NCI-H1105 treated with DMSO at 0.1 percent for 48 hours (cell line): ENCODE measurements at places on chromosomes 3 and 15.

DNA sequence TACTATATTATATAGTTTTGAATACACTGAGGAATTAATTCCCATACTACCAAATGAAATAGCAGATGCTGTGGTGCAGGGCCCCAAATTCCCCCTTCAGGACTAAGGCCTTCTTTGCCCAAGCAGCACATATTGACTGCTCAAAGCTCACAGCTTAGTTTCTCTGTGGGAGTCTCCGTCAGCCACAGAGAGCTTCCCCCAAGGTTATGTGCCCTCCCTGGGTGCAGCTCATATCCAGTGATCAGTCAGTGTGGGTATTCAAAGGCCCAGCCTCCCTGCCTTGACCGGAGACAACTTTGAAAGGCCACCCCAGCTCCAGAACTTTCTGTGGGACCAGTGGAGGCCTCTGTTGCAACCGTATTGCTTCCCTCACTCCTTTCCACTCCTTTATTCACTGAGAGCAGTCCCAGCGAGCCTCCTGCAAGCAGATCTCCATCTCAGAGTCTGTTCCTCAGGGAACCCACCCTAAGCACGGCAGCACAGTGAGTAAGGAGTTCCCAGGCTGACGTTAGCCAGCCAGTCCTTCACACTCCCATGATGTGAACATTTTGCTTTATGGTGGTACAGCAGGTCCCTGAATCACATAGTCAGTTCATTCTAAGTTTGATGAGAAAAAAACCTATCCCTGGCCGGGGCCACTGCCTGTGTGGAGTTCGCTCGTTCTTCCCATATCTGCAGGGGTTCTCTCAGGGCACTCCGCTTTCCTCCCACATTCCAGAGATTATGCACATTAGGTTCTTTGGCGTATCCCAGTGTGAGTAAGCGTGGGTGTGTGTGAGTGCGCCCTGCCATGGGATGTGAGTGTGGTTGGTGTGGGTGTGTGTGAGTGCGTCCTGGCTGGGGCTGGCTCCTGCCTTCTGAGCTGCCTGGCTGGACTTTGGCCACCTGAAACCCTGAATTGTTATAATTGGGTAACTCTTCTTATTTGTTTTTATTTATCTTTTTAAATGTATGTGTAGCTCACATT, 64.4 kb upstream of the PPARG start:
- no peak for DNase-seq

DNA sequence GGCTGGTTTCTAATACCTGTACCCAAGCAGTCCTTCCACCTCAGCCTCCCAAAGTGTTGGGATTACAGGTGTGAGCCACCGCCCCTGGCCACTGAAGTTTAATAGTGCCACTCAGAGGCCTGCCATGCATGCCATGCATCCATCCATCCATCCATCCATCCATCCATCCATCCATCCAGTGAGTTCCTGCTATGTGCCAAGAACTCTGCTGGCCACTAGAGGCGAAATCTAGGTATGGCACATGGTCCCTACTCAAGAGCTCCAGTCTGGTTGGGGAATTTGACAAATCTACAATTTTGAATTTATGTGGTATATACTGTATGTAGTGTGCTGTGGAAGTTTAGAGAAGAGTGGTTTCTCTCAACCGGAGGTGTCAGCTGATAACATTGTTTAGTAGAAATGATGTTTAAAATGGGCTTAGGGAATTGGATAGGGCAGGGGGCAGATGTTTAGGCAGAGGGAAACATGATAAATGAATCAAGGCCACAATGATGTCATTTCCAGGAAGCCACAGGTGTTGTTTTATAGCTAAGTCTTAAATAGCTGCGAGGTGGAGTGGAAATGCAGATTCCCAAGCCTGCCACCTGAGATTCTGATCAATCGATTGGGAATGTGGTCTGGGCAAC, 384.4 kb upstream of the C2CD4B start:
- peak; percentile 8 for DNase-seq

DNA sequence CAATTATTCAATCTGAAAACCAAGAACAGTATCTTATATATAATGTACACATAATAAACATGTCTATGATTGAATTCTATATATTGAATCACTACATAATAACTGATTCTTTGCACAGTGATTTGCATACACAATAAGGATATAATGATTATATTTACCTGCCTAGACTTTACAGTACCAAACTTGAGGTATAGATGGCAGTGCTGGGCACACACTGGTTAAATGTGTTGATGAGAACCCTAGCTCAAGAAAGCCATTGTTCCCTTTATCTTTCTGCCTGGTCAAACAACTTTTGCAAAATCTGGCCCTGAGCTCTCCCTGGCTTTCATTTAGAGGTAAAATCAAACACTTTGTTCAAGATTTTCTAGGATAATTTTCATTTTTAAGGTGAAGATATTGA, 697.7 kb downstream of the TUSC7 start:
- peak; percentile 50 for DNase-seq

- DNase-seq = no peak
These were observed 23.1 kb downstream of the ABHD6 start for GRCh38 chr3:58260733-58261132.

DNA sequence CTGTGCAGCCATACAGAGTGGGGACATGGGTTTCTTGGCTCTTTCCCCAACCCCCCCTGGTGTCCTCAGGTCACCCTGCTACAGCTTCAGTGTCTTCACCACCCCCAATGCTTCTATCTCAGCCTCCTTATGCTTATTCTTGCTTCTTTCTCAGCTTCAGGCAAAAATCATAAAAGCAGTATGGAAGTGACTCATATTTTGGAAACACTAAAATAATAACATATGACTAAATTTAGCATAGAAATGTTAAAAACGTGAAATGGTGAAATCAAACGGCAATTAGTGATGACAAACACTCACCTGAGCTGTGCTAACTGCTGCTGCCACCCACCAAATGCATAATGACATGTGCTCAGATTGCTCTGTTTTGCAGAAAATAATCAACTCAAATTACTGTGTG, 475.2 kb upstream of the EPHA3 start:
- no peak for DNase-seq

GRCh38 chr15:84856731-84857417, 27.6 kb upstream of the SLC28A1 start:
- DNase-seq = no peak

GRCh38 chr3:162354356-162354755, 857.7 kb downstream of the OTOL1 start:
- no peak for DNase-seq

GRCh38 chr15:47470983-47471382, 246.3 kb upstream of the SEMA6D start:
- DNase-seq = no peak

DNA sequence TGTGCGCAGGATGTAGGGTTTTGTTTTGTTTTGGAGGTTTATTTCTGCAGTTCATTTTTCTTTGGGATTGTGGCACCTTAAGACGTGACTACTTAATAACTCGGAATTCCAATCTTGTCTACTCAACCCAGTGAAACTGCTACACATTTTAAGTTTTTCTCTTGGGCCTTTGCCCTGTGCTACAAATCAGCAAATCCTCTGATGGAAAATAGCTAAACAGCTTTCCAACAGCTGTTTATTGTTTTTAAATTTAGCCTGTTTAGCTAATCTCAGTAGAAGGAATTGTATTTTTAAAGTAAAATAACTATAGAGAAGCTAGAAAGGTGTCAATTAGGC, 48.4 kb downstream of the OPA1 start:
- no peak for DNase-seq

- DNase-seq = no peak
These were observed 1.7 kb upstream of the TGM5 start for GRCh38 chr15:43268111-43269105.

DNA sequence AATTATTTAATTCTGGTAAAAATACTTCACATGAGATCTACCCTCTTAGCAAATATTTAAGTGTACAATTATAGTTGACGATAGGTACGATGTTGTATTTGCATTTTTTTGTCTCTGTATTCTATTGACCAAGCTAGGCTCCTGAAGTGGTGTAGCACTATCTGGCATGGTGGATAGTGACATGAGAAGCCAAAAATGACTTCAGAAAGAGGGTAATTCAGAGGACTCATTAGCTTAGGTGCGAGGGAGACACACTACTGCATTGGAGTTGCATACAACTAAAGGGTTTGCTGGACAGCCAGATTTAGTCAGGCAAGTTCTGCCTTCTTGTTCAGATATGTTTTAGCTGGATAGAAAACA, 50.6 kb downstream of the KBTBD8 start:
- DNase-seq = peak; percentile 44

- no peak for DNase-seq
These were observed 68.5 kb downstream of the VPS8 start for GRCh38 chr3:184880276-184881019.

- peak; percentile 34 for DNase-seq
These were observed 58.5 kb upstream of the FAM174B start for GRCh38 chr15:92714077-92714476.

GRCh38 chr3:61252836-61253235, 1.6 kb upstream of the FHIT start:
- DNase-seq = no peak

DNA sequence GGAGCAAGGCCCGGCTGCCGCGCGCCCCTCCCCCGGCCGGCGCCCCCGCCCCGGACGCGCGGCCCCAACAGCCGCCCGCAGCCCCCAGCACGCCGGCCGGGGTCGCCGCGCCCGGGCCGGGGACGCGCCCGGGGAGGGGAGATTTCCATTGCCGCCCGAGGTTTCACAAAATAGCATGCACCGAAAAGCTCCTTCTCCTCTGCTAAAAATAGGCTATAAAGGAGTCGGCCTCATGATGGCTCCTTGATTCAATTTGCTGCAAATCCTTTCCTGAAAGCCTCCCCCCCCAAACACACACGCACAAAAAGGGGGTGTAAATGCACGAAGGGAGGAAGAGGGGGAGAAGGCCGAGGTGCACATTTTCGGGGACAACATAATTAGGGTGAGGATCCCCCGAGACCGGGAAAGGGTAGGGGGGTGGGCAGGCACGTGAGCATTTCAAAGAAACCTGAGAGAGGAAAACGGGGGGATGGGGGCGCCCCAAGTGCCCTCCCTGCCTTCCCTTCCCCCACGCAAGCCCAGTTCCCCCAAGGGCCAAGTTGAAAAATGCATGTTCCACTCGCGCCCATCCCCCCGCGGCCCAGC, 734 bp downstream of the TBL1XR1 start:
- DNase-seq = peak; percentile 74

DNA sequence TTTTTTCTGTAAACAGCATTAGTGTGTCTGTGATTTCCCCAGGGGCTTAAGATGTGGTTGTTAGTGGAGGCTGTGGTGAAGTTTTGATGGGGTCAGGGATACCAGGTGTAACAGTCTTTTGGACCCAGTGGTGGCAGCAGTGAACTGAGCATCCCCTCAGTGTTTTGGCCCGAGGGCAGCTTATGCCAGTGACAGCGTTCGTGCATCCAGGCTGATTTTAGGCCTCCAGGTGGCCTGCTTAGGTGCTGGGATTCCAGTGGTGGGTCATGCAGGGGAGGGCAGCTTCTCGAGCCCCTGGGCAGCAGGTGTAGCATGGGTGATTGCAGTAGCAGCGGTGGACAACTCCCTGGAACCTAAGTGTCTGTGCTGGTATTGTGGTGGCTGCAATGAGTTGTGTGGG, 29.2 kb downstream of the STT3B start:
- no peak for DNase-seq
